HT1080 (cell line): ENCODE measurements at places on chromosomes 5 and 9. TPM values are rescaled to one million over a fixed set of nuclear protein-coding genes. Genes with fewer than 3 reads are reported as not detected.
A peak's percentile ranks its signal among the peaks of the same experiment; 100 is the strongest.

DNA sequence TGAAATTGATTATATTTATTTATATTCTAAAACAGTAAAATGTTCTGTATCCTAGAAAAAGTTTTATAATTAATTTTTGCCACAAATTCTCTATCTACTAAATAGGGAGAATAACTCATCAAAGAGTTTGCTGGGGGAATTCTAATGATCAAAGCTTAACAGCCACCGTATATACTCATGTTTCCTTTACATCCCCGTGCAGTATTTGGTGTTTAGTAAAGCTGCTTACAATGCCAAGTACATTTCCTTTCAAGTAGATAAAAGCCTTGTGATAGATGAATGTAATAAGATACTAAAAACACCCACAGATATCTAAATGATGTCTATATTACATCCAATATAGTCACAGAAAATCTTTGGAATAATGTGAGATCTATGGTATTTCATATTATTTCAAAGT lies 312.2 kb downstream of the HCN1 start:
- no peak for DNase-seq

GRCh38 chr5:129716235-129716634 lies 31.7 kb upstream of the MINAR2 start:
- DNase-seq, result no peak

- DNase-seq, result no peak
These were observed 13.9 kb upstream of the OSMR start for GRCh38 chr5:38831909-38832308.

GRCh38 chr5:137342764-137343163 lies 156.4 kb downstream of the SPOCK1 start:
- peak; percentile 89 for DNase-seq

- DNase-seq, result peak; percentile 14
These were observed 382.8 kb upstream of the WWC1 start for GRCh38 chr5:167908606-167909005.

DNA sequence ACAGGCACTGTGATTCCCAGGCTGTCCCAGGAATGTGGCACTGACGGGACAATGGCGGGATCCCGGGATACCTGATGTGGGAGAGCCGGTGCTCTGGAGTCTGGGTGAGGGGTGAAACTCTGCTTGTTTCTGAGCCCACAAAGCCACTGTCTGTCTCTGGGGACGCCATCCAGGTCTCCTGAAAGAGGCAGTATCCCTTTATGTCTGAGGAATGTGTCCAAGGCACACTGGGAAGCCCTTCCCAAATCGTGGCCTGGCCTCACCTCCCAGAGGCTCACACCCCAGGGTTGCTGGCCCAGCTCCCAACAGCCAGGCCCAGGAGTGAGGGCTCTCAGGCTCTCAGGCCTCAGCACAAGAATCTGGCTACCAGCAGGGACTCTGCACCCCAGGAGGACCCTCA lies 27.1 kb downstream of the ORM2 start:
- DNase-seq, result no peak

DNA sequence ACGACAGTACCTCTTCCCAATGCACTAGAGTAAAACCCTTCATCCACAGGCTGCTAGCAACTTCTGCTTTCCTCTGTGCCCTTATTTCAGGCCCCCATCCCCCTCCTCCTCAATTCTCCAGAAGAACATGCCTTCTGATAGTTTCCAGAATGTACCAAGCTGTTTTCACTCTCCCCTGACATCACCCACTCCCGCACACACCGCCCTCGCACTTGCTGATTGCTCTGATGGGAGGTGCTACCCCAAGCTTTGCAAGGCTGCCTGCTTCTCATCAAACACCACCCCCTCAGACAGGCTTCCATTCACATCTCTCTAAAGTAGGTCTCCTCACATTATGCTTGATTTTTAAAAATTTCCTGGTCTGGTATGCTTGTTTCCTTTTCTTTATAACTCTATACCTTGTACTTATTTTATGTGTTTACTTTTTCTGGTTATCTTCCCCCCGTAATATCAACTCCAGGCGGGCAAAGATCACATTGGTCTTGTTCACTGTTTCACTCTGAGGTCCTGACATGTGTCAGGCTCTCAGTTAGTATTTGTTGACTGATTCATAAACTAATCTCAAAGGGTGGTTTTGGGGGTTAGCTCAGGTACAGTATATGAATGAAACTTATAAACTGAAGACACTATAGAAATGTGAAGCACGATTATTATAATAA lies 91.0 kb upstream of the C9orf72 start:
- no peak for DNase-seq

DNA sequence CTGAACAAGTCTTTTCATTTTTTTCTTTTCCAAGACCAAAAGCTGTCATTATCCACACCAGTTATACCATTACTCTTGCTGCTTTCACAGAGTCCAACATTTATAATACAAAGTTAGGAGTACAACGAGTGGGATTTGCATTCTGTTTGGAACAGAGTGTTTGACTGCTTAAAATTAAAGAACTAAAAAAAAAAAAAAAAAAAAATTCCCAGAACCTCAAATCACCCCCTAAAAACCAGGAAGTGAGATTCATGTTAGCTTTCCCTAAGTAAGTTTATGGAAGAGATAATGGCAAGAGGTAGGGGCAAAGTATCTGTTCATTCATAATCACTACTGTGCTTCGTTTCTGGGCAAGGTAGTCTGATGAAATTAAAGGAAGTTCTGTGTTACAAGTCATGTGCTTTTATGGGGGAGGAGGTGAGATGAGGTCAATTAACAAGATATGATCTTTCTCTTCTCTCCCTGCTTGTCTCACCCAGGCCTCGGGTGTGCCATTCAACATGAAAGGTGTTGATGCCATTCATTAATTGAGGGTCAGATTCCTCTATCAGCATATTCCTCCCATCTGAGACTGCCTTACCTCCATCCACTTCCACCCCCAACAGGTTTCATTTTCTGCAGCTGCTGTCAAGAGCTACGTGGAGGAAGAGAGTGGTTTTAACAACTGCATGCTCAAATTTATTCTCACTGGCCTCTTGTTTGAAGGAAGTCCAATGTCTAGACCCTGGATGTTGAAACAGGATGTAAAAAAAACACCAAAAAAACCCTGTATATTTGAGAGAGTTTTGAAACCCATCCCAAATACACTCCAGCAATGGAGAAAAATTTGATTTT lies 58.1 kb downstream of the MARCHF3 start:
- DNase-seq, result no peak

- no peak for DNase-seq
These were observed 204.4 kb upstream of the IER5L start for GRCh38 chr9:129382281-129383018.

DNA sequence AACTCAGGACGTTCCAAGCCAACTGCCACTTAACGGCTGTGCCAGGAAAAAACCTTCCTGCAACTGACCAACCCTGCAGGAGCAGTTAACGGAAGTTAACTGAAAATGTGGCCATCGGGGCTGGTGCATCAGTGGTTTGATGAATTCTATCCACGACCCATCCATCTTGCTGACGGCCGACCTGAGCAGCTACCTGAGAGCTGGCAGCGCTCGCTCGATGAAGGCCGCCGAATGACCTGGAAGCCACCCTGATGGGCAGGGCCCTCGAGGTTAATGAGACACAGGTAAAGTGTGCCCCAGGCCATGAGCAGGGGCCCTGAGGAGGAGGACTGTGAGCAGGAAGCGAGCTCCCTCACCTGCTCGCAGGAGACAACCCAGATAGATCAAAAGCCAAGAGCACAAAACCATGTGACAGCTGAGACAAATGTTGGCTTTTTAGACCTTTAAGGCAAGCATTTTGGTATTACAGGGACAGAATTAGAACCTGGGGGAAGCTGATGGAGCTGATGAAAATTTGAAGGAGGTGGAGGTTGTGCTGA lies 35.3 kb upstream of the FLT4 start:
- DNase-seq, result no peak

GRCh38 chr5:8445139-8445538 lies 576.2 kb downstream of the MTRR start:
- DNase-seq, result no peak

GRCh38 chr5:9348401-9348996 lies 197.4 kb downstream of the SEMA5A start:
- peak; percentile 48 for DNase-seq

DNA sequence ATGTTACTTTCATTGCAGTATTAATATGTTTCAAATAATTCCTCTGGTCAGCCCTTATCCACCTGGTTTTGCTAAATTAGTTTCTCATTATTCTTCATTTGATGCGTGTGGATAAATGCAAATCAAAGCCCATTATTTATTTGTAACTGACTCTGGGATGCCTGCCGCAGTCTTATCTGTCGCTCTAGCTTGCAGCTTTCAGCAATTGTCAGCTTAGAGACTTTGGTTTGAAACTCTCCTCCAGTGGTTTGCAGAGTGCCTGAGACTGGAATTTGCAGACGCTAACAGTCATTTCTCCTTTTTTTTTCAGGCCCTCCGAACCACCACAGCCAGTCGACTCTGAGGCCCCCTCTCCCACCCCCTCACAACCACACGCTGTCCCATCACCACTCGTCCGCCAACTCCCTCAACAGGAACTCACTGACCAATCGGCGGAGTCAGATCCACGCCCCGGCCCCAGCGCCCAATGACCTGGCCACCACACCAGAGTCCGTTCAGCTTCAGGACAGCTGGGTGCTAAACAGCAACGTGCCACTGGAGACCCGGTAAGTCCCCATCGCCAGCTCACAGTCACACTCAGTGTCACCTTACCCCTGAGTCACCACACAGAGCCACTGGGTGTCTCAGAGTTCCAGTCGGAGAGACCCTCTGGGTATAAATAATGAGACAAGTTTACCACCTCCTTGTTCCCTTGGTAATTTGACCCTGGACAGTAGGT lies 339.0 kb upstream of the WWC1 start:
- no peak for DNase-seq

HMGCS1 gene
- total RNA-seq, result 71.6 and 114 TPM in 2 replicates

CDO1 gene
- 1.4 and 3.3 TPM in 2 replicates for total RNA-seq

DCAF12 gene
- total RNA-seq, result 25.1 and 29.2 TPM in 2 replicates

ARID3C gene
- not detected in 2 replicates for total RNA-seq
